Myocyte (in vitro differentiated cells): ENCODE measurements at places on chromosomes 1 and 21. TPM values are rescaled to one million over a fixed set of nuclear protein-coding genes. Genes with fewer than 3 reads are reported as not detected.

ITLN2 gene
- total RNA-seq: not detected in 2 replicates

ACADM gene
- 53.1 and 65.1 TPM in 2 replicates for total RNA-seq

GSTM5 gene
- not detected in 2 replicates for total RNA-seq

VANGL2 gene
- 0.05 and 0.21 TPM in 2 replicates for total RNA-seq

CNST gene
- total RNA-seq: 14.5 and 21.6 TPM in 2 replicates

CHI3L2 gene
- total RNA-seq: 2.3 and 3.2 TPM in 2 replicates

LIN9 gene
- 2.1 and 4.4 TPM in 2 replicates for total RNA-seq

MEX3A gene
- total RNA-seq: 3.2 and 4.5 TPM in 2 replicates

COL16A1 gene
- 27.9 and 37.7 TPM in 2 replicates for total RNA-seq

SGIP1 gene
- total RNA-seq: 1.9 and 3.7 TPM in 2 replicates

PLA2G2D gene
- total RNA-seq: not detected in 2 replicates

CR2 gene
- not detected in 2 replicates for total RNA-seq

ATP1A4 gene
- 0.10 and 0.19 TPM in 2 replicates for total RNA-seq

CFAP410 gene
- total RNA-seq: 28.1 and 38.0 TPM in 2 replicates

PRAMEF6 gene
- total RNA-seq: not detected in 2 replicates

DNA sequence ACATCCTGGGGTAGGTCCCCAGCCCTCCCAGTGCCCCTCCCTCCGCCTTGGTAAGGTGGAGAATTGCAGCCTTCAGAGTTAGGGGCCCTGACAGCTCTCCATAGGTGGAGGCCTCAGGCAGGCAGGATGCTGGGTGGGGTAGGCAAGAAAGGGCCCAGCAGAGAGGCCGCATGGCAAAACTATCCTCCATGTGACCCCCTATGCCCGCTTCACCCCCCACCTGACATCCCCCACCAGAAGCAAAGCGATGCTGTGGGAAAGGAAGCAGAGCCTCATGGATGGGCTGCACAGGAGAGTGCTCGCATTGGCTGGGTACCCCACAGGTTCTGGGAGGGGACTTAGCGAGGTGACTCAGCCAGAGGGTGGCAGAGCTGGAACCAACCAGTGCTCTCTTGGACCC is 1.6 kb downstream of the S100A9 start:
- DNase-seq: no peak

DNA sequence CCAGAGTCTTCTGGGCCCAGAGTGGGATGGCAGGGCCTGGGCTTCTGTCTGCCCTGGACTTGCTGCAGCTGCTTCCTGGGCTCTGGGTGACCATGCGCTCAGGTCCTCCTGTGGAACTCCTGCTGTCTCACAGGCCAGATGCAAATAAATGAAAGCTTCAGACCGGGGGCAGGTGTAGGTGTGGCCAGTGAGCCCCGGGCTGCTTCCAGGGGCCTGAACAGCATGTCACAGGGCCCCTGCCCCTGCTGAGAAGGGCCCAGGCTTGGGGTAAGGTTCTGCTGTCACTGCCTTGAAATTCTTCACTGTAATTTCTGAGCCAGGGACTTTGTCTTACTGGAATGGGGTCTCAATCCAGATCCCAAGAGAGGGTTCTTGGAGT is 2.5 kb upstream of the PKNOX1 start:
- no peak for DNase-seq

GRCh38 chr1:87598429-87598828 is 269.7 kb downstream of the LMO4 start:
- peak; percentile 3 for DNase-seq

GRCh38 chr1:54096877-54097240 is 43.5 kb downstream of the TCEANC2 start:
- no peak for DNase-seq

- DNase-seq: peak; percentile 87
Observed at GRCh38 chr1:212967801-212968200, 17.5 kb downstream of the VASH2 start.

- no peak for DNase-seq
Observed at GRCh38 chr1:20716232-20716631, 1.6 kb downstream of the KIF17 start.

DNA sequence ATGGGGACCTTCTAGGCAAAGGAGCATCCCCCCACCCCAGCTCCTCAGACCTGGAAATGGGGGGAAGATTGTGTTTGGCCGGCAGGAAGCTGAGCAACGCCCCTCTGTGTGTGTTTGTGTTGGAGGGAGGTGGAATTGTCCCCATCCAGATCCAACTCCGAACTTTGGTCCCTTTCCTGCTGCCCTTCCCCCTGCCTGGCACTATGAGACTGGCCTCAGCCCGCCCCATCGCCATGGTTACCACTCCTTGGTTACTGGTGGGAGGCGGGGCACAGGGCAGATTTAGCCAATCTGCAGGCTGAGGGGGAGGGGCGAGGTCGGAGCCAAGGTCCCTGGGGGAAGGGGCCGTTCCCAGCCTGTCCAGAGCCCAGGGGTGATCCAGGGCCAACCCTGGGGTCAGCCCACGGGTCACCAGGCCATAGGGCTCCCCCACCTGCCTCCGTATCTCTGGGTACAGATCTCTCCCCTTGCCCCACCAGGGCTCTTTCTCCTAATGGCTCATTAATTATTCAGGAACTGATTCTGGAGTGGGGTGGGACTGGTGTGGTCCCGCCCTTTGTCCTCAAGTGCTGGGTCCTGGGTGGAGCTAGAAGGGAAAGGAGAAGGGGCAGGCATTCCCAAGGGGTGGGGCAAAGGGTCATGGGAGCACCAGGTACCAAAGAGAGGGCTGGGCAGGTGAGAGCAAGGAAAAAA is 15.2 kb downstream of the PTPRF start:
- DNase-seq: no peak

- no peak for DNase-seq
Observed at GRCh38 chr1:85326851-85327250, 50.4 kb upstream of the BCL10 start.

- peak; percentile 93 for DNase-seq
Observed at GRCh38 chr1:202615501-202616354, 94.5 kb downstream of the SYT2 start.

GRCh38 chr1:50368179-50369007 is 54.9 kb downstream of the DMRTA2 start:
- DNase-seq: peak; percentile 36

DNA sequence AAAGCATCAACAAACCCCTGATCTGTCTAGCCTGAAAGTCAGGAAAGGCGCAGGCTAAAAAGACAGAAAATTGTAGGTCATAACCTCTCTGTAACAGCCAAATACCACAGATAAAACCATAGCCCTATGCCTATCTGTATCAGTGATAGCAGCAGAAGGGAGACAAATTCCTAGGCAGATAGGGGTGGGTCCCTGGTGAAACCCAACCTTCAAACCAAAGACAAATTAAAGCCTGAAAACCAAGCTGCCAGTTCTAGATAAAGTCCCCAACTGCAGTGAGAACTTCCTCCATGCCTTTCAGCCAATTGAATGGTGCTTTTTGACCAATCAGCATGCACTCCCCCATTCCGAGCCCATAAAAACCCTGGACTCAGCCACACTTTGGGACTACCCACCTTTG is 115.3 kb downstream of the NTPCR start:
- DNase-seq: no peak

DNA sequence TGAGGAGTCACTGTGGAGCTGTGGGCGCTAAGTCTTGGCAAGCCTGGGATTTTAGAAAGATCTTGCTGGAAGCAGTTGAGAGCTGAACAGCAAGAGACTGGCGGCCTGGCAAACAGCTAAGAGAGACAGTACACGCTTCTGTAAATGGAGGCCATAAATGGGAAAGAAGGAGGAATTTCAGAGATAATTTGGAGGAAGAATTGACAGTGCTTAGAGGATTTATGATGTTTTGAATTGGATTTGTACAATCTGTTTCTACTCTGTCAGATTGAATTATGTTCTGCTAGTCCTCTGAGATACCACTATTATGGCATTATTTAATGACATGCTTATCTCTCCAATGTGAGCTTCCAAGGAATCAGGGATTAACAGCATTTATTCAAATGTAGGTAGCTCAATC is 50.1 kb downstream of the ABCA4 start:
- DNase-seq: no peak

GRCh38 chr1:196951711-196952394 is 8.3 kb downstream of the CFHR2 start:
- peak; percentile 34 for DNase-seq

GRCh38 chr1:1087351-1088028 is 13.4 kb upstream of the RNF223 start:
- DNase-seq: no peak

GRCh38 chr1:94093996-94094395 is 27.0 kb downstream of the ABCA4 start:
- DNase-seq: no peak

DNA sequence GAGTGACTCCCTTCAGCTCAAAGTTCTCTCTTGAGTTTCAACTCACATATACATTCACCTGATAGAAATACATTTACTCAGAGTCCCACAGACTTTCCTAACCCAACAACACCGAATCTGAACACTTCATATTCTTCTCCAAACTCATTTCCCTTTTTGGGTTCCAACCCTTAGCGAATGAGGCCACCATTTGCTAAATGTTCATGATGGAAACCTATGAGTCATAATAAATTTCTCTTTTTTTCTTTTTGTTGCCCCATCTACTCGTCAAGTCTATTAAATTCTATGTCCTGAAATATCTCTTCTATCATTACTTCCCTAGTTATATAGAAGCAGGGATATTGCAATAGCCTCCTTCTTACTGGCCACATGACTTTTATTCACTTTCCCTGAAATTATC is 100.1 kb downstream of the HLX start:
- no peak for DNase-seq

GRCh38 chr1:22922640-22923039 is 50.0 kb downstream of the LACTBL1 start:
- no peak for DNase-seq

DNA sequence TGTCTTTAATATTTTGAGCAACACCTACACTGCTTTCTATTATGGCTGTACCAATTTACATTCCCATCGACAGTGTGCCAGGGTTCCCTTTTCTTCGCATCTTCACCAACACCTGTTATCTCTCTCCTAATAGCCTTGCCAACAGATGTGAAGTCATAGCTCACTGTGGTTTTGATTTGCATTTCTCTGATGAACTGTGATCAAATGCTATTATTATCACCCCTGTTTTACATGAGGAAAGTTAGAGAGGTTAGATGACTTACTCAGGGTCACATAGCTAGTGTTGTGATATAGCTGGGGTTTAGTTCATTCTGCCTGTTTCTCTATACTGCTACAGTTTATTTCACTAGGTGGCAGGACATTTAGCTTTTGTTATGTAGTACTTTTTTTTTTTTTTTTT is 204.1 kb downstream of the FMN2 start:
- peak; percentile 81 for DNase-seq
